ENCODE measurements at places on chromosomes 2 and 18.

DNA sequence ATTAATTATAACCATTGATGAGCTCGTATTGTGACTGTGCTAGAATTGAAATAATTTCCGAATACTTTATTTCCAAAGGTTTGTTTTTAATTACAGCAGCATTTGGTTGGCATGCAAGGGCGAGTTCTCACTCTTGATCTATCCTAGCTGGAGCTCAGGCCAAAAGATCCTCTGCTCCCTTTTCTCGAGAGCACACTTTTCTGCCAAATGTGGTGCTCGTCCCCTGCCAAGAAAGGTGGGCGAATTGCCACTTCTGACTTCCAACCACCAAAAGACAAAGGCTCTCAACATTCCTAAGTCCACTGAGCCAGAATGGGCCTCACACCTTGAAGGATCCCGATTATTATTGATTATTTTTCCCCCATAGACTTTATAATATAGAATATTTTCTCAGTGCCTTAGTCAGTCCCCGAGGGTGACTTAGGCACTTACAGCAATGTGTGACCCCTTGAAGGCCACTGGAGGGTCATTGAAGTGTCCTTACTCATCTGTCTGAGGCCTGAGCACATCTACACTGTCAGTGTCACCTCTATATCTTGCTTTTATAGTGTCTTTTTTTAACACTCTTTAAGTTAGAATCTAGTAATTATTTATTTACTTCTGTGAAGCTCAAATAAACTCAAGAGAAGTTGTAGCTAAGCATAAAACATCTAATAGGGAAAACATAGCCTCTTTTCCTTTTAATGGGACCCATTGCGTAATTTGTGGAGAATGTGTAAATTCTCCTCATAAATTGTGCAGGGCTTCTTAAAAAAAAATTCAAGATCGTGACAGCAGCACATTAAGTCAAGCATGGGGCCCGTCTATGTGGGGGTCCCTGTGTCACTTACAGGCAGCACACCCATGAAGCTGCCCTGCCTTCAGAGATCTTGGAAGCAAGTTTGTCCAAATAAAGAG is 98.3 kb downstream of the MEIS1 start:
- peak; percentile 83 for DNase-seq

GRCh38 chr2:24856791-24857211 is 63.2 kb downstream of the ADCY3 start:
- no peak for DNase-seq

DNA sequence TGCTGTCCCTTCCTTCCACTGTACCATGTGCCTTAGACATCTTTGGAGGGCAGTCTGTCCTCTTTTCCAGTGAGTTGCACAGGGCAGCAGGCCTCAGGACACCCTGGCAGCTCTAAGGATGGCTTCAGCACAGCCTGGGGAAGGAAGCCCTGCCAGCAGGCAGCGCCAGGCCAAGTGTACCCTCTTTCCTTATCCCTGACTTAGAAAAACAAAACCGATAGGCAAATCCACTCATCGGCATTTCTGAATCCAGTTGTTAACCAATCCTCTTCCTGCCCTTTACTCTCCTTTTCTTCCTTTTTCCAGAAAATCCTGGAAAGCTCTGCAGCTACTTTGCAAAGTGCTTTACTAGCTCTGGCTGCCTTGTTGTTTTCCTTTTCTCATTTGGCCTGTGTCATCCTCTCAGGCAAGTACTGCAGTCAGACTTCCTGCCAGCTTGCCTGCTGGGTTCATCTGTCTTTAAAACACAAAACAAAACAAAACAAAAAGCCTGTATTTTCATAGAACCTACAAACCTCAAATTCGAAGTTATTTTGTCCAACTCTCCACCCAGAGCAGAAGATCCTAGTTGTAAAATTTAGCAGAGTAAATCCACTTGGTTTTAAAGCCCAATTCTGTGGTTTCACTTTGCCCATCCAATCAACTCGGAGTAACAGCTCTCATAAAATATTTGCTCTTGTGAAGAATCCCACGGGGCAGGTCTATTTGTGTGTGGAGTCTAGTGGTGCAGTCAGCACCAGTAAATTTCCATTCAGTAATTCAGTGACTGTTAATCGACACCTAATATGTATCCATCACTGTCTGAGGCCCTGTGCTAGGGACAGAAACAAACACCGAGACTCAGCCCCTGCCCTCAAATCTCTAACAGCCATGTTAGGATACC is 45.2 kb downstream of the PCBP1 start:
- peak; percentile 91 for DNase-seq

- no peak for DNase-seq
Measured at GRCh38 chr2:167550448-167550847, 662.2 kb downstream of the XIRP2 start.
